GM12878 (cell line): ENCODE measurements at places on chromosomes 3 and 15. TPM values are rescaled to one million over a fixed set of nuclear protein-coding genes. Genes with fewer than 3 reads are reported as not detected.

GRCh38 chr3:394775-395174 lies 198.2 kb downstream of the CHL1 start:
- H3K27ac ChIP-seq, result no peak overlapping the region
- H3K36me3 ChIP-seq, result no peaks in the 10 kb centered on the region
- DNase-seq, result no peak
- H3K4me3 ChIP-seq, result no peak overlapping the region

DNA sequence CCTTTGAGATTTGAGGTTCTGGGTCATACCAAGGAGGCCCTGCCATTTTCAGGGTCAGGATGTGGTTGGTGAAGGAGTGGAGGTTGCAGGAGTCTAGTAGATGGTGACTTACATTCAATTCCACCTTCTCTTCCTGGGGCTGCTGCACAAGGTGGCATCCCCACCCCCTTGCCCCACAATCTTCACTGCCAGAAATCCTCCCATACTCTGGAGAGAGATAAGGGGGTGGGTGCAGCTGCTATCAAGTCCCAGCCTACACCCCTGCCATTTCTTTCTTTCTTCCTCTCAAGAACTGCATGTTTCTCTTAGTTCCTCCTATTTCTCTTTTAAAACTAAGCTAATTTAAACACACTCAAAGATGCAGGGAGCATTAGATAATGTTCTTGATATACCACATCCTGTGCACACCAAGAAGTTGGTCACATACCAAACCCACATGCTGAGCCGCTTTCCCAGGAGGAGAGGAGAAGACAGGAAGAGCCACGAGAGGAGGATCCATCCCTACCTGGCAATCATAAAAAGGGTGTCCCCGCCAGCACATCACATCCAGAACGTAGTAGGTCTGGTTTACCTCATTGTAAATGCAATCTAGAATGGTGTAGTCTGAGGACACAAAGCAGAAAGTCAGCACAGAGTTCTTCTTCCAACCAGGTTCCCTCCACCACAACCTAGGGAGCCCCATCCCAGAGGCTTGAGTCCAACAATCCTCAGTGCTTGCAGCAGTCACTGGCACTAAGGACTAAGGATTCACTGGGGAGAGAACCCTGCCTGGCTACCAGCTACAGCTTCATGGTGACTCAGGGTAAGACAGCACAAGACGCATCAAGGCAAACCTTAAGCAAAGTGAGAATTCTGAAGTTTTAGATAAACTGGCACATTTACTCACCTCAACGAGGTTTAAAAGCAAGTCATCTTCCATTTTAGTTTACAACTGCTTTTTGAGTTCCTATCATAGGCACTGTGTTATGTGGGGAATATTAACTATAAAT lies 18.5 kb downstream of the SNUPN start:
- no peak overlapping the region for H3K27ac ChIP-seq
- H3K4me3 ChIP-seq, result no peak overlapping the region
- H3K27me3 ChIP-seq, result no peaks in the 10 kb centered on the region
- peaks cover 6% of the 10 kb centered on the region for H3K36me3 ChIP-seq
- no peaks in the 10 kb centered on the region for H3K4me1 ChIP-seq

DNA sequence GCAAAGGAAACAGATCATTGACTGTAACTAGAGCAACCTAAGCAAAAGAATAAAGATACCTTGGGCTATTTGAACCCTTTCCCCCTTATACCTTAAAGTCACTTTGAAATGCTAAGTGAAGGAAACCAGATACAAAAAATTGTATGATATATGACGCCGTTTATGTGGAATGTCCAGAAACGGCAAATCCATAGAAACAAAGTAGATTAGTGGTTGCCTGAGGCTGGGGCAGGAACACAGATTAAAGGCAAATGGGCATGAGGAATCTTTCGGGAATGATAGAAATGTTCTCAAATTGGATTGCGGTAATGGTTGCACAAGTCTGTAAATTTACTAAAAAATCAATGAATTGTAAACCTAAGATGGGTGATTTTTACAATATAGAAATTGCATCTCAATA lies 160.1 kb upstream of the CCDC54 start:
- peaks cover 5% of the 10 kb centered on the region; the same call in 1 of the 2 replicates for H3K27me3 ChIP-seq
- DNase-seq, result no peak
- no peaks in the 10 kb centered on the region for H3K4me1 ChIP-seq
- H3K27ac ChIP-seq, result no peak overlapping the region
- no peaks in the 10 kb centered on the region for H3K36me3 ChIP-seq

GRCh38 chr3:10848261-10848660 lies 32.2 kb downstream of the SLC6A11 start:
- H3K36me3 ChIP-seq, result no peaks in the 10 kb centered on the region
- H3K27me3 ChIP-seq, result no peaks in the 10 kb centered on the region

DNA sequence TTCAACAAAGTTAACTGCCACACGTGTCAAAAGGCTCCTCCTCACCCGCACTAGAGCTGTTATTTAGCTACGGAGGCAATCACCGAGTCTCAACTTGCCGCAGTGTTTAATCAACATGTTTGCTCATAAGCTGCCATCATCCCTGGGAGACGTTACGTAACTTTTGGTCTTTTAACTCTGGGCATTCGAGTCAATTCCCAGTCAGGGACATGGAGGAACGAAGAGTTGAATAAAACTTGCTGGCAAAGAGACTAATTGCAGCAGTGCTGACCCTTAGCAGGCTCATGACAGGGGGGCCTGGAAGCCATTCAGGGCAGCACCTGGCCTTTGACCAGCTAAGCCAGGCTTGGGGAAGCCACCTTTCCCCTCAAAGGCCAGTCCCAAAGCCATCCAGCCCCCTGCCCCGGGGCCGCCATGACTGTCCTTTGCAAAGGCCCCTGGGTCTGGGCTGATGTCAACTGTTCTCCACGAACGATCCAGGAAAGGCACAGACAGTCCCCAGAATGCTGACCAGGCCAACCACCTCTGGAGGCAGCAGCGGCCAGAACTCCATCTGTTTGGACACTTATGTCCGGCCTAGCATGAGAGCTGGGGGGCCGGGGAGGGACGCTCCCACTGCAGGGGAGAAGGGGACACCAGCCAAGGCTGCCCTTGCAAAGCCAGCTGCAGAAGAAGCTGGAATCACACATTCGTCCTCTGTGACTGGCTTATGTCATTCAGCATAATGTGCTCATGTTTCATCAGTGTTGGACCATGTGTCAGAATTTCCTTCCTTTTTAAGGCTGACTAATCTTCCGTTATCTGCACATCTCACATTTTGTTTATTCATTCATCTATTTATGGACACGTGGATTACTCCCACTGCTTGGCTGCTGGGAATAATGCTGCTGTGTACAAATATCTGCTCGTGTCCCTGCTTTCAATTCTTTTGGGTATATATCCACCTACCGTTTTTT lies 43.7 kb downstream of the PCSK6 start:
- no peak for DNase-seq
- H3K27ac ChIP-seq, result no peak overlapping the region

- H3K4me1 ChIP-seq, result peaks cover 29% of the 10 kb centered on the region
- H3K36me3 ChIP-seq, result peaks cover 7% of the 10 kb centered on the region
- no peak for DNase-seq
- H3K27me3 ChIP-seq, result no peaks in the 10 kb centered on the region
Observed at GRCh38 chr3:4981294-4981664, 2.0 kb downstream of the BHLHE40 start.

Gene CLDN18
- total RNA-seq, result 0.26 and 0.32 TPM in 2 replicates

GRCh38 chr3:134956395-134956794 lies 161.3 kb downstream of the EPHB1 start:
- peak overlapping the region; percentile 73 for H3K27ac ChIP-seq
- no peaks in the 10 kb centered on the region for H3K27me3 ChIP-seq
- H3K36me3 ChIP-seq, result no peaks in the 10 kb centered on the region; the same call in 1 of the 2 replicates
- no peak overlapping the region for H3K4me3 ChIP-seq
- peak; percentile 76 for DNase-seq

GRCh38 chr3:9390265-9390888 lies 7.0 kb upstream of the SETD5 start:
- no peak overlapping the region for H3K4me3 ChIP-seq
- peaks cover 4% of the 10 kb centered on the region for H3K36me3 ChIP-seq
- no peaks in the 10 kb centered on the region for H3K27me3 ChIP-seq
- DNase-seq, result no peak
- peaks cover 8% of the 10 kb centered on the region; the same call in 1 of the 2 replicates for H3K4me1 ChIP-seq

Gene CIDEC
- not detected in 2 replicates for total RNA-seq

Gene ENTPD3
- total RNA-seq, result not detected in 2 replicates

DNA sequence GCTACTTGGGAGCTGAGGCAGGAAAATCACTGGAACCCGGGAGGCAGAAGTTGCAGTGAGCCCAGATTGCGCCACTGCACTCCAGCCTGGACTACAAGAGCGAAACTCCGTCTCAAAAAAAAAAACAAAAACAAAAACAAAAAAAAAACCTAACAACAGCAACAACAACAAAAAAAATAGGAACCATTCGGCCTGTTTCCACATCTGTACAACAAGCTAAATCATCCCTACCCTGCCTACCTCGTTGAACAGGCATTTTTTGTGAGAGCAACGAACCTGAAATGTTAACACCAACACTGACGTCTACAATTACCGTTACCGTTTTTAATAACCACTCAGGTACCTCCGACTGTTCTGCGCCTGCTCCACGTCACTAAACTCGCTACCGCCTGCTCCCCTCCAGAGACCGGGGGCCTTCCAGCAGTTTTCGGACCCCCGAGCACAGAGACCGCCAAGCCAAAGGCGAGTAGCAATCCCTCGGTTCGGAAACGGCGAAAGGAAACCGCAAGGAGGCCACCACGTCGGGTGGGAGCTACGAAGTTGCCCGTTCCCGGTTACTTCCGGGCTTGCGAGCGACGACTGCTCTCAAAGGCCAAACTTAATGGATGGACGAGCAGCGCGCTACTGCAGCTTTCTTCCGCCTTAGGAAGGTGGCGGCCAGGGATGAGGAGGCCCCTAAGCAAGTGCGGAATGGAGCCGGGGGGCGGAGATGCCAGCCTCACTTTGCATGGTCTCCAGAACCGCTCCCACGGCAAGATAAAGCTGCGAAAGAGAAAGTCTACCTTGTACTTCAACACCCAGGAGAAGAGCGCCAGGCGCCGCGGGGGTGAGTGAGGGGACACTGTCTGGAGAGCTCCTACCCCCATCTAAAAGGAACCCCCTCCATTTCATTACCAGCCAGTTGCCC lies at the start of the genes PIGB and PIGBOS1:
TSS of gene PIGB (plus strand) at position 635 of the 907 bp plus-strand sequence. CDS start at position 664, 29 bp downstream.
TSS of gene PIGBOS1 (minus strand) at position 536 of the 907 bp plus-strand sequence. CDS start 1,331 bp downstream, outside the sequence.
- peak; percentile 76 for DNase-seq
- H3K27ac ChIP-seq, result peak within 1 kb of the TSS; percentile 100
- H3K4me3 ChIP-seq, result peak within 1 kb of the TSS; percentile 80
- H3K27me3 ChIP-seq, result no peaks in the 10 kb centered on the region

Gene MESP1
- 0.27 and 1.1 TPM in 2 replicates for total RNA-seq

GRCh38 chr3:182258538-182259177 lies 534.6 kb upstream of the ATP11B start:
- no peak for DNase-seq
- H3K36me3 ChIP-seq, result no peaks in the 10 kb centered on the region
- H3K4me1 ChIP-seq, result no peaks in the 10 kb centered on the region
- H3K27ac ChIP-seq, result no peak overlapping the region
- no peak overlapping the region for H3K4me3 ChIP-seq

GRCh38 chr3:87696124-87697013 lies 362.4 kb downstream of the CGGBP1 start:
- H3K4me3 ChIP-seq, result no peak overlapping the region
- DNase-seq, result no peak
- H3K36me3 ChIP-seq, result no peaks in the 10 kb centered on the region
- no peak overlapping the region for H3K27ac ChIP-seq
- no peaks in the 10 kb centered on the region for H3K27me3 ChIP-seq

GRCh38 chr15:76953913-76954312 lies 22.4 kb downstream of the RCN2 start:
- H3K36me3 ChIP-seq, result no peaks in the 10 kb centered on the region
- H3K4me3 ChIP-seq, result no peak overlapping the region
- no peak for DNase-seq
- H3K27ac ChIP-seq, result no peak overlapping the region
- H3K27me3 ChIP-seq, result no peaks in the 10 kb centered on the region

DNA sequence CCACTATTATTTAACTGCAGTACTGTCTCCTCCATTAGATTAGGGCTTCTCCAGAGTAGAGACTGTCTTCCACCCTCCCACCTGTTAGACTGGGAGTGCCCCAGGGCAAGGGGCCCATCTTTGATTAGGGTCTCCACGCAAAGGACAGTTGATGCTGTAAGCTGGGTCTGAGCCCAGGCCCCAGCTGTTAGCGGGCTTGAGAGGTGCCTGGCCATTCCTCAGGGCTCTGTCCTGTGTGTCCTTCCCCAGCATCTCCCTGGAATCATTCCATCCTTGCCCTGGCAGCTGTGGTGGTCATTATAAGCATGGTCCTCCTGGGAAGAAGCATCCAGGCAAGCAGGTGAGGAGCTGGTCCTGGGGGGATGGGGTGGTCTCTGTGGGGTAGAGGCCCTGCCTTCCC lies 6.1 kb downstream of the SLC51B start:
- H3K27ac ChIP-seq, result no peak overlapping the region
- no peaks in the 10 kb centered on the region for H3K36me3 ChIP-seq
- DNase-seq, result no peak
- no peak overlapping the region for H3K4me3 ChIP-seq

DNA sequence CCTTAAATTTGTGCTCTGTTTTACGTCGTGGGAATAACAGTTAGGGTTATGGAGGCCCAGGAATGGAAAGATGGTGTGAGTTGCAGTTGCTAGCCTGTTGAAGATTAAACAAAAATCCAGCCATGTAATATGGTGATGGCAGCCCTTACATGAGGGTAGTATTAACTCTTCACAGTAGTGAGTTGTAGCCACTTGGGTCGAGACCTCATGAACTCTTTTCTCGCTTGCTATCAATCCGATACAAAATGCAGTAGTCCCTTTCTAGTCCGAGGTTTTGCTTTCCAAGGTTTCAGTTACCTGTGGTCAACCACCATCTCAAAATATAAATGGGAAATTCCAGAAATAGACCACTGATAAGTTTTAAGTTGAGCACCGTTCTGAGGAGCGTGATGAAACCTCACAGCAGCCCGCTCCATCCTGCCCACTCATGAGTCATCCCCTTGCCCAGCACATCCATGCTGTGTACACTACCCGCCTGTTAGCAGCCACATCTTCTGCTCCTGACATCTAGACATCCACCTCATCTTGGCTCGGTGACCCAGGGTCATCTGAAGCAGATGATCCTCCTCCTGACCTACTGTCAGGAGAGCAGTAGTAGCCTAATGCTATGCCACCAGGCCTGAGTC lies 177.9 kb downstream of the CDIN1 start:
- no peak for DNase-seq
- no peaks in the 10 kb centered on the region for H3K36me3 ChIP-seq
- H3K4me1 ChIP-seq, result no peaks in the 10 kb centered on the region

Gene USP3
- 64.5 and 65.1 TPM in 2 replicates for total RNA-seq

DNA sequence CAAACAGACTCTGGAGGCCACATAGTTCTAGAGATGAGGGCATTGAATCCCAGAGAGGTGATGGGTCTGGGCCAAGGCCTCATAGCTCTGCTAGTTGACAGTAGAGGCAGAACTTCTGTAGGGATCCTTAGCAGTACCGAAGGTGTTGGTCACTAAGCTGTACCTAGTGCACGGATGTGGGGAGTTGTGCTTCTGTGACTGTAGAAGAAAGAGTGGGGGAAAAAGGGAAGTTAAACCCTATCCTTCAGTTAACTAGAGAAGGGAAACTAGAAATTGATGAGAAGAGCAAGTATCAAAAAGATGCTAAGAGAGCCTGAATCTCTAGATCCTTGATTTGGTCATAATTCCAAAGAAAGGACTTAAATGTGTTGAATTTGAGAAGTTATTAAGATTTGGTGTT lies 186.7 kb downstream of the NFKBIZ start:
- peak; percentile 58 for DNase-seq
- no peaks in the 10 kb centered on the region for H3K36me3 ChIP-seq
- H3K27me3 ChIP-seq, result no peaks in the 10 kb centered on the region
- H3K4me3 ChIP-seq, result no peak overlapping the region

Gene ZIC1
- total RNA-seq, result not detected in 2 replicates

Gene ABHD17C
- total RNA-seq, result 11.0 and 12.2 TPM in 2 replicates

GRCh38 chr15:77376770-77377169 lies 43.1 kb downstream of the PEAK1 start:
- H3K36me3 ChIP-seq, result no peaks in the 10 kb centered on the region
- no peaks in the 10 kb centered on the region for H3K4me1 ChIP-seq
- DNase-seq, result no peak
- H3K27ac ChIP-seq, result no peak overlapping the region
- no peaks in the 10 kb centered on the region for H3K27me3 ChIP-seq
